ENCODE measurements at places on chromosomes 3 and 15.

GRCh38 chr3:171695426-171695825, 114.9 kb downstream of the PLD1 start:
- no peak for DNase-seq

GRCh38 chr3:31622636-31623288, 90.0 kb downstream of the STT3B start:
- no peak for DNase-seq

- DNase-seq, result no peak
Measured at GRCh38 chr3:60079076-60079475, 1029.3 kb upstream of the CFAP20DC start.

DNA sequence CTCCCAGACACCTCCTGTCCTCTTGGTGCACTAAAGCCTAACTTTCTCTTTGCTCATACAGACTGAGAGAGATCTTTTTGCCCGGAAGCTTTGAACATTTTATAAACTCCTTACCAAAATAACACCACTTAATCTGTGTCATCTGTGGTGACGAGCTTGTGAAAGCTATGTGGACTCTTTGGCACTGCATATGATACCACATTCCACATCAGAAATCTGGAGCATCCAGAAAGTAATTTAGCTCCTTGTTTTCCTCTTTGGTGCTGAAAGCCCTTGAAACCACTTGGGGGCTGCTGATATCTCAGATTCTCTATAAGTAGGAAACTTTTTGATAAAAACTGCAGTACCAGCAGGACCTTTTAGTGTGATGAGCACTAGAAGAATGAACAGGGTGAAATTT, 128.3 kb downstream of the ALCAM start:
- DNase-seq, result no peak

GRCh38 chr15:71202712-71203111, 87.4 kb downstream of the THSD4 start:
- DNase-seq, result no peak

GRCh38 chr3:51501833-51502561, 2.2 kb upstream of the DCAF1 start:
- peak; percentile 84 for DNase-seq

DNA sequence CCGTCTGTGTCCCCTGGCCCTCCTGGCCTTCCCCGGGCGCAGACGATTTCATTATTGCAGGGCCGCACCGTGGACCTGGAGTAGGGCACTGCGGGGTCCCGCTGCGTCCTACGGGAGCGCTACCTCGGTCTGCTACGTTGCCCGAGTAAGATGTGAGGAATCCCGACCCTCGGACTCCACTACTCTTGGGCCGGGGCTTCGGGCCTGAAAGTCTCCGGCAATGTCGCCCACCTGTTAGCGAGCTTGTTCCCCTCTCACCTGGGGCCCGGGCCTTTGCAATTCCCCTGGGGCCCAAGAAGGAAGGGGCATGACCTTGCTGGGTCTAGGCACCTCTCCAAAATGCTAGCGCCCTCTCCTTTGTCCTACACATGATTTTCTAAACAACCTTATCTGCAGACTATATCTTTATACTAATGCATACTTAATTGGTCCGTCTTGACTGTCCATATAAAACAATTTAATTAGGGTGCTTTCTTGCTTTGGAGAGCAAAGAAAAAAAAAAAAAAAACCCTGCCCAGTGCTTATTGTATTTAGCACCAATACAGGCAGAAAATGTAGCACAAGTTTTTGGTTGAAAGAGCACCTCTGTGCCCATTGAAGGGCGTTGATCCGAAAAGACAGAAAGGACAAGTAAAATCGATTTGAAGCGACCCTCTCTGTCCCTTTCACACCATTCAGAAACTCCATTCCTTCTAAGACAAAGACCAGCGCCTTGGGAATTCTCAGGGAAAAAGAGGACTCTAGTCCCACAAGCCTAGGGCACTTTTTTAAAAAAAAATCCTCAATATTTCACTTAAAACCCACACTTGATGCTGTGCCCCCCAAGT, 7.0 kb upstream of the NR2F2 start:
- DNase-seq, result peak; percentile 34

- DNase-seq, result no peak
Measured at GRCh38 chr15:54582863-54583643, 604.8 kb downstream of the UNC13C start.

GRCh38 chr15:61644550-61644949, 415.4 kb upstream of the RORA start:
- no peak for DNase-seq

GRCh38 chr15:71391421-71392088, 276.3 kb downstream of the THSD4 start:
- no peak for DNase-seq

DNA sequence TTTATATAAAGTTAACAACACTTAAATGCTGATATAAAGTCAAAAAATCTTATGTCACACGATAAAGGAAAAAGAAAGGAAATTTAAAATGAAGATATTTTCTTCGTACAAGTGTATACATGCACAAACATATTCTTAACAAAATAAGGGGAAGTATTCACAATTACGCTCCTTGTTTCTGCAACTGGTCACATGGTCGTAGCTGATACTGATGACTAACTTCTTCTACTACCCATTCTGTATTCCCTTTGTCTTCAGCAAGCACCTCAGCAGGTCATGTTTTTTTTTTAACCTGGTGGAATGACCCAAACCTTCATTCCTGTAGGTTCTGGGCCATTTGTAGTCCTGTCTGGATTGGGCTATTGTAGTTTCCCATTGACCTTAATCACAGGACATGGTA, 30.0 kb upstream of the CMTM8 start:
- DNase-seq, result no peak

- no peak for DNase-seq
Measured at GRCh38 chr3:42839616-42840015, 30.4 kb downstream of the ACKR2 start.

DNA sequence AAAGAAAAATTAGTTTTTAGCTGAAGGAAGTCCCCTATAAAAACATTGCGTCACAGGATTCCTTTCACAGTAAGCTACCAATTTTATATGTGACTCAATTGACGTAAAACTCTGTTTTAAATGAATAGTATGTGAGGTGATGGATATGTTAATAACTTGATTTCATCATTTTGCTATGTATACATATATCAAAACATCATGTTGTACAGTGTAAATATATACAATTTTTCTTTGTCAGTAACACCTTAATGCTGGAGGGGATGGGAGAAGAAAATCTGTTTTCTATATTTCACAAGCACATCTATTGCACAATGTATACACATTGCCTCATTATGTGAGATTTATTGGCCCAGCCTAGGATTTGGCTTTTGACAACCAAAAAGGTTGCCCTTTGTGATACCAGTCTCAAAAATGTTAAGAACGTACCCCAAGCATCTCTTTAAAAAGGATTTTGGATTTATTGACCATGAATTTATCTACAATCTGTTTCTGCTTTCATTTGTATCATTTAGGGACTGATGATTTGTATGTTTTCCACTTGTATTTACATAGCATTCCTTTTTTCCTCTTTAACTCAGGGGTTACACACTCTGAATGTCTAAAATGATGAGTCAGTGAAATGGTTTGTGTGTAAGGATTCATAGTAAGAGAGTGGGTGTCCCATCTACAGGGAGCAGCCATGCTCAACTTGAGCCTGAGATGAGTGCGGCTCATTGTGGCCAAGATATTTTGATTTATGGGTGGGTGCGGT, 62.6 kb downstream of the CRTC3 start:
- DNase-seq, result no peak

GRCh38 chr3:43001094-43001553, 22.0 kb downstream of the GASK1A start:
- peak; percentile 58 for DNase-seq

DNA sequence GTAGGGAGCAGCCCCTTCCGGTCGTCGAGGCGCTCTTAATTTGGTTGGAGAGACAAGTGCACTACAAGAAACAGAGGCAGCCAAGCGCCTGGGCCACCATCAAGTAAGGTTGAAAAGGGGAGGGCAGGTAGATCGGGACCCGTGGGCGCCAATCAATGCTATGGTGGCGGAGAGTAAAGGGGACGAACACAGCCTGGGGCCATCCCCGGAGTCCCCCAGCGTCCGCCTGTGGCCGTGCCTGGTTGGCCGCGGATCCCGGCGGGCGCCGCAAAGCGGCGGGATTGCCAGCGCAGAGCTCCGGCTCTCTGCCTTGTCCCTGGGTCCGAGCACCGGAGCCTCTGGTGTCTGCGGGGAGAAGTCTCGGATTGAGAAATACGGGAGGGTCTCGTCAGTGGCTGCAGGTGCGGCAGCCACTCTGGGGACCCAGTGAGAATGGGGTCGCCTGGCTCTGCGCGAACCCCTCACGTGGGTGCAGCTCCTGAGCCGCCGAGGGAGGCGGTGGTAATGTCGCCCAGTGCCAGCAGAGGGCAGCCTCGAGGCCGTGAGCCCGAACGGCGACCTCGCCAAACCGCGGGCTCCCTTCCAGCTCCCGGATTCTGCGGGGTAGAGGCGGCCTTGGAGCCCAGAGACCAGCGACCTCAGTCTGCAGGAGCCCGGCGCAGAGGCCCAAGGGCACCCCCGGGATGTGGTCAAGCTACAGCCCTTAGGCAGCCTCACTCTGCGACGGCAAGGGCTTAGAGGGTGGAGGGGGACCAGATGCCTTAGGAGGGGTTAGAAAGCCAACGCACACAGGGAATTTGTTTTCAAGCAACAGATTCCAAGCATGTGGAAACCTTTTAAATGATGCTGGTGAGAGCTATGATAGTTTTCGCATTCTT, 10.8 kb downstream of the FOXL2 start:
- DNase-seq, result peak; percentile 82

GRCh38 chr3:78497021-78497420, 1270.8 kb downstream of the ROBO1 start:
- DNase-seq, result no peak

DNA sequence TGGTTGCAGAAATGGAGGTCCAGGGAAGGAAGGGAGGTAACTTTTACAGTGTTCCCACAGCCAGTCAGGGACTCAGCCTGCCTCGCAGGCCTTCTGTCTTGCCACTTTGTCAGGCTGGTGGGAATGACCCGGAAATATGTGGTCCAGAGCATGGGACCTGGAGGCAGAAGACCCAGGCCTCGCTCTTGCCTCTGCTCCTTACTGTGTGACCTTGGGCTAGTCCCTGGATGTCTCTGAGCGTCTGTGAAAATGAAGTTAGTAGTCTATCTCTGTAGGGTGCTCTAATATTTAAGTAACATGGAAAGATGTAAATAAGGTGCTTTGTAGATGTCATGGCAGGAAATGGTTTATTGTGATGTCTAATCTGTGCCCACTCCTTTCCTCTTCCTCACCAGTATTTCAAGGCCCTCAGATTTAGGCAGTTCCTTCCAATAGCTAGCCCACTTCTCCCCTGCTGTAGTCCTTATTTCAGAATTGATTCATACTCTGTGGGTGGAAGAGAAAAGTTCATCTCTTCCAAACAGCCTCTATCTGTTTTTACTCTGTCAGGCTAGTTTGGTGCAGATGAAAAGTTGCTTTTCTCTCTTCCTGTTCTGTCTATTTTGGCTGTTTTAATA, 9.1 kb downstream of the CORO2B start:
- no peak for DNase-seq

- no peak for DNase-seq
Measured at GRCh38 chr15:37142371-37142770, 42.0 kb upstream of the MEIS2 start.

GRCh38 chr15:92205255-92205739, 188.4 kb upstream of the ST8SIA2 start:
- no peak for DNase-seq

DNA sequence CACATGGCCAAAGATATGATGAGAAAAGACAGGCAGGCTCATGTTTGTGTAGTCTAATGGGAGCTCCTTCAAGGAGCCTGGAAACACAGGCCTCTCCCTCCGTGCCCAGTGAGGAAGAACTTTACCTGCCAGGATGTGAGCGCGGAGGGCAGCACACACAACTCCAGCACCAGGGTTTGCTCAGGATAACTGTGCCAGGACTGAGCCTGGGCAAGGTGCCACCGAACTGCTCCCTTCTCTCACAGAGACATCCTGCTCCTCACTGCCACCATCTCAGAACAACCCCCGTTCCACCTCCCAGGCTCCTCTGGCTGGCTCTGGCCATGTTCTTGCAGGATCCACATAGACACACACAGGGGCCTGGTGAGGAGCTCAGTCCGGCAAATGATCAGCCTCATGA, 87.4 kb downstream of the NUP210 start:
- DNase-seq, result no peak

DNA sequence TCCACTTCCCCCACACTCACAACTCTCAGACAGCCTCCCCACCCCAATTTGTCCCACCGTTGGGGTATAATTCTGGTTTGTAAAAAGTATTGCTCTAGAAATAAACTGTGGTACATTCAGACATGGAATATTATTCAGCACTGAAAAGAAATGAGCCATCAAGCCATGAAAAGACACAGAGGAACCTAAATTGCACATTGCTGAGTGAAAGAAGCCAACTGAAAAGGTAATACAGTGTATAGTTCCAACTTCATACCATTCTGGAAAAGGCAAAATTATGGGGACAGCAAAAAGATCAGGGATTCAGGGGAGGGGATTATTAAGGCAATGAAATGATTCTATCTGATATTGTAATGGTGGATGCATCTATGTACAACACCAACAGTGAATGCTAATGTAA, 10.5 kb downstream of the ANXA2 start:
- no peak for DNase-seq

GRCh38 chr3:14791343-14791945, 27.3 kb upstream of the FGD5 start:
- peak; percentile 66 for DNase-seq

DNA sequence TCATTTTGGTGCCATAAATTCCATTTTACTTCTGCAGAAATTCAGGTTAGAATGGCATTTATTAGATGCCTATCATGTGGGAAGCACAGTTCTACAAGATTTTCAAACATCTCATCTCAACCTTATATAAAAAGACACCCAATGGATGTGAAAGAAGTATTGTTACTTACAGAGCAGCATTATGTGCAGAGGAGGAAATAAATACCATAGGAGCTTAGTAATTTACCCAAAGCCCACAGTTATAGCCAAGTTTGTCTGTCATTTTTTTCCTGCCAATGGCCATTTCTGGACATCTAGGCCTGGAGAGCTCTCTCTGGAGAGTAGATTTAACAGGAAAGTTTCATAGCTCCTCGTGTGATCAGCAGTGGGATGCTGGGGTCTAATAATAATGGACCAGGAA, 659.4 kb upstream of the NAALADL2 start:
- no peak for DNase-seq

- DNase-seq, result peak; percentile 65
Measured at GRCh38 chr3:126180477-126181397, at the start of gene ALDH1L1. Gene ALDH1L1, minus strand, starts transcription at chr3:126180586. Its CDS starts 19,607 bp downstream, at chr3:126160979.

- no peak for DNase-seq
Measured at GRCh38 chr15:75095594-75095993, 72.2 kb downstream of the PPCDC start.

- DNase-seq, result no peak
Measured at GRCh38 chr15:79329171-79329611, 18.3 kb downstream of the TMED3 start.

GRCh38 chr3:191350396-191351090, 20.2 kb upstream of the UTS2B start:
- DNase-seq, result no peak

Measured in lower lobe of right lung (tissue), 2 donors.